ENCODE measurements at places on chromosomes 2 and 18.

GRCh38 chr2:241859436-241860183 is 916 bp upstream of the PDCD1 start:
- DNase-seq, result no peak

DNA sequence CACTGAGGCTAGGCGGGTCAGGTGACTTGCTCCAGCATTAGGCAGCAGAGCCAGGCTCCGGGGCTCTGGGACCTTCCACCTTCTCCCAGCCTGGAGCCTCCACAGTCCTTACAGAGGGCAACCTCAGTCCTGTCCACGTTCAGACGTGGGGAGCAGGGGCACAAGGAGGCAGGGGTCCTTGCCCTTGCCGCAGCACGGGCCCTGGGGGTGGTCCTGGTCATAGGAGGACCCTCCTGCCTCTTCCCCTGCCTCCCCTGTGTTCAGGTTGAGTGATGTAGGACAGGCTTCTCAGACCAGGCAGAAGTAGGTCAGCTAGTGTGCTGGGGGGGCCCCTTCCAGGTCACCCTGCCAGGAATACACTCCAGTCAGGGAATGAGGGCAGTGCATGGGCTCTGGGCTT is 5.4 kb upstream of the ARHGEF4 start:
- no peak for DNase-seq

- no peak for DNase-seq
Measured at GRCh38 chr2:64837116-64837731, 152.0 kb upstream of the SLC1A4 start.

GRCh38 chr2:158936978-158937377 is 31.5 kb upstream of the TANC1 start:
- DNase-seq, result no peak

- DNase-seq, result no peak
Measured at GRCh38 chr2:10048501-10049171, 5.3 kb downstream of the KLF11 start.

- DNase-seq, result no peak
Measured at GRCh38 chr2:67955748-67956603, 106.8 kb downstream of the C1D start.

GRCh38 chr2:16625759-16626158 is 39.9 kb downstream of the CYRIA start:
- DNase-seq, result no peak

- no peak for DNase-seq
Measured at GRCh38 chr2:198374375-198375082, 570.1 kb downstream of the PLCL1 start.

GRCh38 chr2:66675591-66675990 is 240.7 kb downstream of the MEIS1 start:
- no peak for DNase-seq

DNA sequence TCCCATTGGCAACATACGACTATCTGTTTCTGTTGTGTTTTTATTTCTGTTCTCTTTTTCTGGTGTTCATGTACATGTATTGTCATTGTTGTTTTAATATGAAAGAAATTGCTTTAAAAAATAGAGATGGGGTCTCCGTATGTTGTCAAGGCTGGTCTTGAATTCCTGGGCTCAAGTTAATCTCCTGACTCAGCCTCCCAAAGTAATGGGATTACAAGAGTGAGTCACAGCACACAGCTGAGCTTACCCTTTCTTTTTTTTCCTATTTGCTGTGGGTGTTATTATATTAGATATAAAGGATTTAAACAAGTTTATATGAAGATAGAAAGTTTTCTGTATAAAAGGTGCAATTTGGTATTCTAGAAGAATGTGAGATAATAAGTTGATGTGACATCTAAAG is 554.6 kb downstream of the DSC3 start:
- DNase-seq, result no peak

GRCh38 chr18:1663879-1664705 is 759.4 kb downstream of the ADCYAP1 start:
- DNase-seq, result no peak

GRCh38 chr2:181949047-181949446 is 36.6 kb upstream of the PPP1R1C start:
- no peak for DNase-seq
